CD4-positive, alpha-beta T cell treated with Interleukin-6 for 4 hours (primary cell): ENCODE measurements at places on chromosomes 13 and 19.

- no peak for DNase-seq
Measured at GRCh38 chr13:27309967-27310598, 39.5 kb downstream of the RASL11A start.

GRCh38 chr19:29806098-29806866 lies 5.5 kb upstream of the CCNE1 start:
- DNase-seq, result no peak

- DNase-seq, result no peak
Measured at GRCh38 chr13:107586216-107586615, 629.1 kb downstream of the LIG4 start.

DNA sequence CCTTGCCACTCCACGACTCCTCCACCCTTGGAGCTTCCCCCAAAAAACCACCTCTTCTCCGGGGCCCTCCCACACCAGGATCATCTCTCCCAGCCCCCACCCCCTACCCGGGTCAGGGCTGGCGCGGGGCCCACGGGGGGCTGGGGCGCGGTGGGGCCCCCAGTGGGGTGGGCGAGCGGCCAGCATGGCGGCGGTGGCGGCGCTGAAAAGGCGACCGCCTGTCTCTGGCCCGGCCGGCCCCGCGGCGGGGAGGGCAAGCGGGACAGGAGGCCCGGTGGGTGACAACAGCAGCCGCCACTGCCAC lies 850 bp downstream of the DYRK1B start:
- no peak for DNase-seq

DNA sequence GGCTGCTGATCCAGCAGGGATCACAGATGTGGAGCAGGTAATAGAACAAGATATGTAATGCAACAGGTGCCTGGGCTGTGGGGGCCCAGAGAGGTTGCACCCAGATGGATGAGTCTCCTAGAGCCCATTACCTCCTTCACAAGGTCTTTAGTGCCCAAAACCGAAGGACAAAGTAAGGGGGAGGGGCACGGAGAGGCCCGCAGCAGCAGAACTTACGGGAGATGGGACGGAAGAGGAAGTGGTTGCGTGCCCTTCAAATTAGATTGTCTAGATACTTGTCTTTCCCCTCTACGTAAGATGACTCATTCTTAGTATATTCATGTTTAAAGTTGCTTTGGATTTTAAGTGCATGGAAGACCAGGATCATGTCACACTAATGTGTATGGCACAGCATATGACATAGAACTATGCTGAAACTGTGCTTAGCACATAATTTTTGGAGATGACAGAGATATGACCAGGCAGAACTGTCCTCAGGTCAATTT lies 5.7 kb upstream of the MRPS31 start:
- peak; percentile 88 for DNase-seq

DNA sequence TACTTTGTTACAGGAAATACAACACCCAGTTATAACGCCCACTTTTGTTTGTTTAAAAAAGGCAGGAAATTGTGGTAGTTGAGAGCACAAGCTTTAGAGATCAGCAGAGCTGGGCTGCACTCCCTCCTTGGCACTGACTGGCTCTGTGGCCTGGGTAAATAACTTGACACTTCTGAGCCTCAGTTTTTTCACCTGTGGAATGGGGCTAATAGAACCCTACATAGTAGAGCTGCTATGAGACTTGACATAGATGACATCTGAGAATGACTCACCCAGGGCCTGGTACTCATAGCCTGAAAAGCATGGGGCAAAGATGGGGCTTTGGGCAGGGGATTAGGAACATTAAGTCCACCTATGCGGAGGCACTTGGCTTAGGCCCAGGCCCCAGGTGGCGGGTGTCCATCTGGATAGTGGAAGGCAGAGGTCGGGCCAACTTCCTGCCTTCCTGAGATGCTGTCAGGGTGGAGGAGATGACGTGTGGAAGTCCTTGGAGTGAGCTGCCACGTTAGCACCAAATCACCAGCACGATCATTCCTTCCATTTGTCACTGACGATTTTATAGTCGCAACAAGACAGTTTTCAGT lies 159.1 kb downstream of the KATNAL1 start:
- DNase-seq, result peak; percentile 65

DNA sequence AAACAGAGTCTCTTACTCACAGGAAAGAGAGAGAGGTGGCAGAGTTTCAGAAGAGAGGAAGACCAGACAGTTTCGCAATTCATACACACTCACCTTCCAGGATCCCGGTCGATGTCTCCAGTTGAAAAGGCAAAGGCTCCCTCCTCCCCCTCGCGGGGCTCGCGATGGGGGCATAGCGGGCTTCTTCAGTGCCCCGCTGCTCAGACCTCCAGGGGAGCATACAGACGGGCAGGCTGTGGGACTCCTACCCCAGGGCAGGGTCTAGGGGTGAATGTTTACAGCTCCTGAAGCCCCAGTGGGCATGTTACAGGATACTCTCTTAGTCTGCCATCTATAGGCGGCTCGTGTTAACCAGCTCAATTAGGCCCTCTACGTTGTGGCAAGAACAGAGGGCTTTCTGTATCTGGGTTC lies 139.2 kb downstream of the SLITRK5 start:
- no peak for DNase-seq

DNA sequence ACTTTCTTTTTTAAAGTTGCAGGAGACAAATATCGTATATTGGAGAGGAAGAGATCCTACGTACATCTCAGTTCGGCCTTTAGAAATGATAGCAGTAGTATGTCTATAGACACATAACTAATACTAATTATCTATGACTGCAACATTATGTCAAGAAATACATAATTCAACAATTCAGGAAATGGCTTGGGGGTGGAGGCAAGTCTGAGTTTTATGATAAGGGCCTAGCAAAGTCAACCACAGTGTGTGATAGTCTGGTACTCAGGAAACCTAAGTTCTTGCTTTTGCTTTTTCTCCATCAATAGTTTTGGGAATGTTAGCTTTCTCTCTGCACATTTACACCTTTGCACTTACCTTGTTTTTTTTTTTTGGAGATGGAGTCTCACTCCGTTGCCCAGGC lies 27.5 kb upstream of the OBI1 start:
- DNase-seq, result no peak

GRCh38 chr13:28328271-28328607 lies 166.7 kb downstream of the FLT1 start:
- DNase-seq, result no peak

GRCh38 chr19:11581740-11582139 lies 4.3 kb upstream of the ACP5 start:
- DNase-seq, result peak; percentile 55

GRCh38 chr13:46373623-46374022 lies 13.4 kb downstream of the RUBCNL start:
- no peak for DNase-seq

- no peak for DNase-seq
Measured at GRCh38 chr19:54449701-54450069, 686 bp downstream of the LENG8 start.

- DNase-seq, result no peak
Measured at GRCh38 chr13:53241891-53242348, 213.3 kb downstream of the OLFM4 start.

GRCh38 chr19:19434483-19435045 lies 29.1 kb downstream of the GATAD2A start:
- DNase-seq, result no peak

- DNase-seq, result no peak
Measured at GRCh38 chr13:26819046-26819445, 58.5 kb upstream of the GPR12 start.

- DNase-seq, result no peak
Measured at GRCh38 chr13:92827503-92827902, 399.1 kb upstream of the GPC6 start.

GRCh38 chr13:20230913-20231838 lies 943 bp downstream of the GJB6 start:
- DNase-seq, result peak; percentile 40

- DNase-seq, result no peak
Measured at GRCh38 chr13:38519229-38519911, 167.5 kb upstream of the FREM2 start.

DNA sequence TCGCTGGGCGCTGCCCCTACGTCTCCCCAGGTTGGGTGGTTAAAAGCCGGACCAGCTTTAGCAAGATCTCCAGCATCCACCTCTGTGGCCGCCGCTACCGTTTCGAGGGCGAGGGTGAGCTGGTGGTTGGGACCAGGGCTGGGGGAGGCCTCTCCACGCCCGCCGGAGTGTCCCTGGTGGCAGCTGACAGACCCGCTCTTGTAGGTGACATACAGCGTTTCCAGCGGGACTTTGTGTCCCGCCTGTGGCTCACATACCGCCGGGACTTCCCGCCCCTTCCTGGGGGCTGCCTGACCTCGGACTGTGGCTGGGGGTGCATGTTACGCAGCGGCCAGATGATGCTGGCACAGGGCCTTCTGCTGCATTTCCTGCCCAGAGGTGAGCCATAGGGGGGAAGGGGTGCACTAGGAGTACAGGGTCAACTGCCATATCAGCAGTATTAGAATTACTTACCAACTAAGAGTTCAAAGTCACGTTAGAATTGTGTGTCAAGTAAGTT lies 1.1 kb downstream of the ATG4D start:
- no peak for DNase-seq

- no peak for DNase-seq
Measured at GRCh38 chr13:109725995-109726637, 60.3 kb downstream of the IRS2 start.

GRCh38 chr19:58546019-58546530 lies 2.2 kb downstream of the TRIM28 start:
- DNase-seq, result no peak

DNA sequence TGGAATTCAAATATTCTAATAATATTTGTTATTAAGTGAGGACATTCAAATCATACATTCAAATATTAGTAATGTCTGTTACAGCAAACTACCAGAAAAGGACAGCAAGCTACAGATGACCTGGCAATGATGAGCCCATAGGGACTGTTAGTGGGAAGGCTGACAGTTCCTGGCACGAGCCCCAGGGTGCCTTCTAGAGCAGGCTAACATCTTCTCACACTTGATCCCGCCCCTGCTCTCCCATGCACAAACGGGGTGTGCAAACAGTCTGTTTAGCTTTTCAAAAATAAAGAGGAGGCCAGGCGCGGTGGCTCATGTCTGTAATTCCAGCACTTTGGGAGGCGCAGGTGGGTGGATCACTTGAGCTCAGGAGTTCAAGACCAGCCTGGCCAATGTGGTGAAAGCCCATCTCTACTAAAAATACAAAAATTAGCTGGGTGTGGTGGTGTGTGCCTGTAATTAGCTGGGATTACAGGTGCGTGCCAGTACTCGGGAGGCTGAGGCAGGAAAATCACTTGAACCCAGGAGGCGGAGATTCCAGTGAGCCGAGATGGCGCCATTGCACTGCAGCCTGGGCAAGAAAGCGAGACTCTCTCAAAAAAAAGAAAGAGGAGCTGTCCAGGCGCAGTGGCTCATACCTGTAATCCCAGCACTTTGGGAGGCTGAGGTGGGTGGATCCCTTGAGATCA lies 9.6 kb upstream of the GARRE1 start:
- no peak for DNase-seq

GRCh38 chr19:44647144-44647543 lies 3.4 kb downstream of the PVR start:
- DNase-seq, result no peak

DNA sequence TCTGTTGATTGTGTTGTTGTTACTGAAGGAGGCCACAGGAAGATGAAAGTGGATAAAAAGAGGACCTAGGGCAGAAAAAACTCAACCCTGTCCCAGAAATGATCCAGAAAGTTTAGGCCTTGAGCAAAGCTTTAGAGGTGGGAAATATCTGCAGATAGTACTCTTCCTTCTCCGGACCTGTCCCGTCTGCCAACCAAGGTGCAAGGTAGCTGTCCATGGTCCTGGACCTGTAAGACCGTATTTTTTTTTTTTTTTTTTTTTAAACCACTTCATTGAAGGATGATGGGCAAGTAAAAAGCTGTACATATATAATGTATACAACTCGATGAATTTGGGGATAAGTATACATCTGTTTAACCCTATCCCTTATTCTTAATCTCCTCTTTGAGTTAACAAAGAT lies 225.9 kb downstream of the OLFM4 start:
- DNase-seq, result no peak

GRCh38 chr19:6071875-6072274 lies 38.4 kb downstream of the RFX2 start:
- DNase-seq, result no peak

DNA sequence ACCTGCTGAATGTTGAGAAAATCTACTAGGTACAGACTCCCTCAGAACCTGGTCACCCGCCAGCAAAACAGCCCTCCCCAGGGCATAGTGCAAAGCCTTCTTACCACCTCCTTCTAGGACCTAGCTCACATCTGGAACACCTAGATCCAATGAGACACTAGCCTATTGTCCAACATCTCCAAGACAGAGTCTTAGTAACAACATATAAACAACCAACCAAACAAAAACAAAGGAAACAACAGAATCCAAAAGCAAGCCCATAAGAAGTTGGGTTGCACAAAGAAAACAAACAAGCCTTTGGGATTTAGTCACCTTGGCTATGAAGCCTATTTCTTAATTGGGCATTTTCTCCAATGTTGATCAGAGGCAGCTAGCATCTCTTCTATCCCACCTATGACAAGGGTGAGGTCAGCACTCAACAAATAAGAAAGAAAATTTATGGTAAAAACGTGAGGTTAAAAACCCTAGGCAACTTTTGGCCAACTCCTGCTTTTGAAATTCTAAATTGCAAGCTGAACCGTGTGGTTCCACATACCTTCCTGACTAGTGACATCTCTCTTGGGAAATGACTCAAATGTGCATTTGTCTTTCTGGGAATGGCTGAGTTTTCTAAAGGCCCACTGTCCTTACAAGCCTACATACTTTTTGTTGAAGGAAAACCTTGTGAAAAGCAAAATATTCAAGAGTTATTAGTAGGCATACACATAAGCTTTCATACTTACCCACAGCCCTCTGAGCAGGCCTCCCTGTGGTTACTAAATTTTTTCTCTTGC lies 66.7 kb downstream of the FAM216B start:
- no peak for DNase-seq

GRCh38 chr13:76885203-76886004 lies 801 bp downstream of the KCTD12 start:
- DNase-seq, result peak; percentile 72

GRCh38 chr19:41328842-41329225 lies 18.9 kb downstream of the CCDC97 start:
- DNase-seq, result no peak

- no peak for DNase-seq
Measured at GRCh38 chr13:75774176-75774575, 138.0 kb downstream of the LMO7 start.

GRCh38 chr19:33365691-33366090 lies 7.8 kb upstream of the CEBPG start:
- no peak for DNase-seq

- DNase-seq, result no peak
Measured at GRCh38 chr13:111183959-111184358, 68.8 kb downstream of the ARHGEF7 start.

GRCh38 chr13:72823724-72824123 lies 41.8 kb downstream of the PIBF1 start:
- DNase-seq, result no peak

DNA sequence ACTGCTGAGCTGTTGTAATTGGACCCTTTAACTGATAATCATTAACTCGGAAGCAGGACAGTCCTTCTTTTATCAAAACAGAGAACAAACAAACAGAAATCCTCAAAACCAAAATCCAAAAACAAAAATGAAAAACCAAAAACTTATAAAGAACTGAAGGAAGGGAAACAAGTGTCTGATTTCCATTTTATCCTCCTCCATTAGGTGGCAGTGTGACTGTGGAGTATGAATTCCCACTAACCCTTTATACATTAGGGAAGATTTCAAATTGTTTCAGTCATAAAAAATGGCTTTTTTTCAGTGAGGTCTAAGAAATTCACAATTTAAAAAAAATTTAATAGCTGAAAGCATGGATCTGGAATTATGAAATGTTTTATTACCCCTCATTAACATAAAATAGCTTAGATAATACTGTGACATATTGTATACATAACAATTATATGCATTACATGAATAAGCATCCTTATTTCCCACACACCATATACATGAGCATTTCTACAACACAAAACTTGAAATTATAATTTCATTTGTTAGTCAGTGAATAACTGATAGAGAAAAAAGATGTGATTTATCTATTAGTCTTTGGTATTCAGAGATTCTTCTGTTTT lies 1074.3 kb upstream of the PCDH9 start:
- no peak for DNase-seq
